Tracheal epithelial cell (primary cell): ENCODE measurements at places on chromosomes 11 and 22. TPM values are rescaled to one million over a fixed set of nuclear protein-coding genes. Genes with fewer than 3 reads are reported as not detected.

Gene SLC3A2
- 423 and 762 TPM in 2 replicates for total RNA-seq

Gene POTEH
- not detected in 2 replicates for total RNA-seq

Gene OR5AN1
- not detected in 2 replicates for total RNA-seq

Gene SULT4A1
- 0.24 TPM in 1 of 2 replicates, not detected in the other for total RNA-seq

Gene SERHL2
- total RNA-seq: 0.43 and 8.7 TPM in 2 replicates

Gene TEX54
- total RNA-seq: not detected in 2 replicates
